ENCODE measurements at places on chromosomes 12 and 14.
A peak's percentile ranks its signal among the peaks of the same experiment; 100 is the strongest.

DNA sequence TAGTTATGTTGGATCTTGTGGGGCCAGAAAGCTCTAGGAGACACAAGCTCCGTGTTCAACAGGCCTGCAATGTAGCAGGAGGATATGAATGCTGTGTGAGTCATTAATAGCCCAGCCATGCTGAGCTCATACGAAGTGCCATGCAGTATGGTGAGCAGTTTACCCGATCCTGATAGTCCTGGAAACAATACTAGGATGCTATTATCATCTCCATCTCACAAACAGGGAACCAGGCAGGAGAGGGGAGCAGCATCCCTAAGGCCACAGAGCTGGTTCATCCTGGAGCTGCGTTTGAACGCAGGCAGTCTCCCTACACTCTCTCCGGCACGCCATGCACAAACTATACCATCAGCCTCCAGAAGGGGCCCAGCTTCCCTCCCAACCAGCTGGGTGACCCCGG is 20.5 kb downstream of the TTC7B start:
- no peak for DNase-seq

- no peak for DNase-seq
Observed at GRCh38 chr12:3148366-3149000, 71.3 kb downstream of the TSPAN9 start.

DNA sequence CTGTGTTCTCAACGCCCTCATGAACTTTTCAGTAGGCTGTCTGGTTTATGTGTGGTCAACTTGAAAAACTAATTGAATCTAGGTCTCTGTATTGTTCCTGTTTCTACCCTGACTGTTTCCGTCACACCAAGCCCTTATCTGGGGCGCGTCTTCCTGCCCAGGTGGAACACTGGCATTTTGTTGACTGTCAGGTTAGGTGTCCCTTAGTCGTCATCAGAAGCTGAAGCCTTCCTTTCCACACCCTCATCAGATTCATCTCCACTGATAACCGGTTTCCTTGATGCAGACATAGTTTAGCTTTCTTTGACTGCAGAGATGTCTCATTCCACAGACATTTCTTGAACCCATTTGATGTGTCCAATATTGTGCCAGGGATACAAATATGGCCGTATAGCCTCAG is 96.5 kb downstream of the DUSP16 start:
- no peak for DNase-seq

DNA sequence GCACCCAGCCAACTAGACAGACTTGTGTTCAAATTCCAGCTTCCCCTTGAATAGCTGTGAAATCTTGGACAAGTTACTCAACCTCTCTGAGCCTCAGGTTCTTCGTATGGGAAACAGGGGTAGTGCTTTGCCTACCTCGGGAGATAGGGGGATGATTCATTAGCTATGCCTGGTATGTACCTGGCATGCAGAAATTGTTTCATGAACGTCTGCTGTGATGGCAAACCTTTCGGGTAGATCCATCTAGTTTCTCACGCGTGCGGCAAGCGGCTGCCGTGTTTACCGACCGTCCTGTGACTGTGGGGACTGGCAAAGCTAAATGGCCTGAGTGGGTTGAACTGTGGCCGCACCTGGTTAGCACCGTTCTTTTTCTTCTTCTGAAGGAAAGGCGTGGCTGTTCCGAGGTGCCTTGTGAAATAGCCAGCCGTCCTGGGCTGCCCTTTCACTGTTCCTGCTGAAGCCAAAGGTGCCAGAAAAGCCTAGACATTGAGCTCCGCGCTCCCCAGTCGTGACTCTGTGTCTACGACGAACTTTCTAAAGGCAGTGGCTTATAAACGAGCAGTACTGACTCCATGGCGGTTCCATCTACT is 40.6 kb upstream of the MED13L start:
- DNase-seq = no peak

DNA sequence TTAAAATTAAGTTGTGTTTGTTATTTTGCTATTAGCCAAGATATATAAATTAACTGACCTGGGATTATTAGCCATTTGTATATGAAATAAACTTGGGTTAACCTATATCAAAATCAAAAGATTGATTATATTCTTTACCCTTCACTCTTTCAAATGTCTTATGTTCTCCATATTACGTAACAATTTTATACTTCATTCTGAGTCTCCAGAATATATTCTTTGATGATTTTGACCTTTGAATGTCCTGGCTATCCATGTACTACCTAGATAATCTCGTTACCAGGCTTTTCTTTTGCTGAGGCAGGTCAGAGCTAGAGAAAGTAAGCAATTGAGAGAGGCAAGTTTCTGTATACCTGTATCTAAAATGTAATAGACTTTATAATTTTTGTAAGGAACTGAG is 3.6 kb downstream of the PPM1A start:
- DNase-seq = no peak

DNA sequence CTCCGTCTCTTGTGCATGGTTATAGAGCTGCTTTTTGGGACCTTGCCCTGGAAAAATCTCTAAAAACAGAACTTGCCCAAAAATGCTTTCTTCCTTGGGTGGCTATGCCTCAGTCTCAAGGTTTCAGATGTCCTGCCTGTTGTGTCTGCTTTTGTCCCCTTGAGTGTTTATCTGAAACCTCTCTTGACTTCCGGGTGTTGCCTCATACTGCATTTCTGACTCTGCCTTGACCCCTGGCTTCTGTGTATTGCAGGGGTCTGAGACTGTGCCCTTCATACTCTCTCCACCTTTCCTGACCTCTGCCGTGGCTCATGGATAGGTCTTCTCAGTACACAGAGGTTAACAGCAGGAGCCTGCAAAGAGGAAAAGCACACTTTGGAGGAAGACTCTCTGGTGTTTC is 124.8 kb upstream of the NTF3 start:
- no peak for DNase-seq

GRCh38 chr12:121128908-121129810 is 3.5 kb upstream of the P2RX7 start:
- no peak for DNase-seq

- no peak for DNase-seq
Observed at GRCh38 chr14:54890788-54891187, 11.8 kb downstream of the GCH1 start.

GRCh38 chr14:71722885-71723284 is 209.3 kb upstream of the RGS6 start:
- no peak for DNase-seq

GRCh38 chr12:114638790-114639435 is 45.1 kb downstream of the TBX3 start:
- DNase-seq = no peak

GRCh38 chr12:99553461-99553860 is 94.1 kb upstream of the GARIN6 start:
- DNase-seq = no peak

DNA sequence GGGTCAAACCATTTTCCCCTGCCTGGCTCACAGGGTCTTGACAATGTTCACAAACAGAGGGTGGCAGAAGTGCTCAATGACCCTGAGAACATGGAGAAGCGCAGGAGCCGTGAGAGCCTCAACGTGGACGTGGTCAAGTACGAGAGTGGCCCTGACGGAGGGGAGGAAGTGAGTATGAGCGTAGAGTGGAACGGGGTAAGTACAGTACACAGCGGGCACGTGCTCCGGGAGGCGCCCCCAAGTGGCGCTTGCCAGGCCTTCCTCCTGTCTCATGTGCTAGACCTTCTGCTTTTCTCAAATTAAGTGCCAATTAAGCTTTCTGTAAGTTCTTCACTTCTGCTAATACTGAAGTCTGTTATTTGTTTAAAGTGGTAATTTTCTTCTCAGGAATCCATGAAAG is 35.9 kb downstream of the XRCC3 start:
- peak; percentile 70 for DNase-seq

DNA sequence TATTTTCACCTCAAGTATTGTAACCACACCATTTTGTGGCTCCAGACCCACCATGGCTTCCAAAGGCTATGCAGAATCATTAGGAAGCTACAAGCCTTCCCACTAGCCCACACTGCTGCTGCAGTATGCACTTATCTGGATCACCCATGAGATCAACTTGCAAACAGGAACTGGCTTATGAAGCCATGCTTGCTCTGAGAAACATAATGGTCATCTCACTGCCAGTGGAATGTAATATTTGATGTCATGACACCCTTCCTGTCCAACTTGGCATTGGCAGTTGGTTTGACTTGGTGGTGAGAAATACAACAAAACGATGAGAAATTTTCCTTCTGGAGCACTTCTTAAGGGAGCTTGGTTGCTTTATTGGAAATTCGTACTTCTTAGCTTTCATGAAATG is 69.3 kb upstream of the FRMD6 start:
- DNase-seq = no peak

DNA sequence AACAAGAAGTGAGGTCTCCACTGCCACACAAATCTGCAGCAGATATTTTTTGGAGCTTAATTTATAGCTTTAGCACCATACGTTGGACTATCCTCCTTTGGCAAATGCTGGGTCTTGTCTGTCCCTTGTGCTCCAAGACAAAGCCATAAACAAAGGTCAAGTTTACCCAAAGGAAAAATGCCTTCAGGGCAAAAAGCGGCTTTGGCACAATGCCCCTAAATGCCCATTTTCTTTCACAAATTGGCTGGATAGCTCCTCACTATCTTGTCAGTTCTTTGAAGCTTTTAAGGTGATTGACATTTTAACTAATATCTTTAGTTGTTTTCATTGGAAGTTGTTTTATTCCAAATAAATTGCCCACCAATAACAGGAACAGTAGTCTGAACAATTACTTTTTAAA is 59.6 kb downstream of the EML5 start:
- DNase-seq = no peak

DNA sequence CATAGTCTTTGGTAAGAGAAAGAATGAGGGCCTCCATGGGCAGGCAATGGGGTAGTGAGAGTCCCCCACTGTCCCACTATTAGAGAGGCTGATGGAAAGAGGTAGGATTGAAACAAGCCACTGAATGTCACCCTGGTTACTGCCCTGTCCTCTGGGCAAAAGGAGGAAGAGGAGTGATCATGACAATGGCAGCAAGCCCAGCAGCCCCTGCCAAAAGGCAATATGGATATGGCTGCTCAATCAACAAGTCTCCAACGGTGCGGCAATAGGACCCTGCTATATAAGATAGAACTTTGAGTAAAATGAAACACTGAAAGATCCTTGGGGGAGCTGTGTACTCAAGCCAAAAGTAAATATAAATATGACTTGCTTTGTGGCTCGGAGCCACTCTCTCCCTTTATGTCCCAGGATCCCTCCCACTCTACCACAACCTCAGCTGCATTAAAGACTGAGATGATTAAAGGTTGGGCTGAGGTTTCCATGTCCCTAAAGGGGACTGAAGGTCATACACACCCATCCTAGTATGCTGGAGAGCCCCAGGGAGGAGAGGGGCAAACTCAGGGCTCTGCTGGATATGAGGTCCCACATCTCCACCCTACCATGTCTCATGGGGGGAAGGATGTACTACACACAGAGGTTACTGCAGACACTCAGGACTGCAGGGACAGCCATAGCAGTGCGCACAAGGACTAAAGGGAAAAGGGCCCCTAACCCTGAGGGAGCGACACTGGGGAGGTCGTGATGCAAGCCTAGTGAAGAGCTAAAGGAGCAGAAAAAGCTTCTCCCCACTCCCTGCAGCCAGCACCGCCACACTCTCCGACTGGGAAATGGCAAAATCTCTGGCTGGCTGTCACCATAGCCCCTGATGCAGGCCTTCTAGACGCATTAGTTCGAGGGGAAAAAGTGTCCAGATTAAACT is 5.9 kb downstream of the POMT2 start:
- no peak for DNase-seq

DNA sequence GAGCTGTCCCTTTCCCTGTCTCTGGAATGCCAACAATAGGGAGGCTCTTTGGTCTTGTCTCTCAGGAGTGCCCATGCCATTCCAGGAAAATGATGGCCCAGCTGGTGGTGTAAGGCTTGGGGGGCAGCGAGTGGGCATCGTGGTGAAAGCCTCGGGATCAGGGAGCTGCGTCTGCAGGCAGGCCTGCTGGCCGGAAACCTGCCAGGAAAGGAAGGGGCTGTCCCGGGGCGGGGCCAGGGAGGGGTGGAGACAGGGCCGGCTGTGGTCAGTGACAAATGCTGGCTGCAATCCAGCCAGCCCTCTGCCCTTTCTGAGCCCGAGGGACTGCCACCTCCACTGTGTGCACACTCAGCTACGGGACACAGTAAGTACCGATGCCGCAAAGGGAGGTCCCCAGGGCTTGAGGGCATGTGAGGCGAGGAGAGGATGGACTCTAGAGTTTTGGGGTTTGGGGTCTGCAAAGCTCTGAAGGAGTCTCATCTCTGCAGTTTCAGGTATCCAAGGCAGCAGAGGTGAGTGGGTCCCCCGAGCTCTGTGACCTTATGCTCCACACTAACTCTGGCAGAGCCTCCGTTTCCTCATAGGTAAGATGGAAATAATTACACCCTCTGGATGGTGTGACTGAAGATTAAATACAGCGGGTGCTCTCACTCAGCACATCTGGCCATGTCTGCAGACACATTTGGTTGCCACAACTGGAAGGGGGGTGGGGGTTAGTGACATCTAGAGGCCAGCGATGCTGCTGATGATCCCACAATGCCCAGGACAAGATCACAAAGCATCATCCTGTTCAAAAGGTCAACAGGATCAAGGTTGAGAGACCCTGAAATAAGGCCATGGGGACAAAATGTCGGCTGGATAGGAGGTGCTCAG is at the start of gene SERPINA5:
Gene SERPINA5, plus strand, starts transcription at position 300 of the 873 bp plus-strand sequence. CDS start 5,937 bp downstream, outside the sequence.
- no peak for DNase-seq

DNA sequence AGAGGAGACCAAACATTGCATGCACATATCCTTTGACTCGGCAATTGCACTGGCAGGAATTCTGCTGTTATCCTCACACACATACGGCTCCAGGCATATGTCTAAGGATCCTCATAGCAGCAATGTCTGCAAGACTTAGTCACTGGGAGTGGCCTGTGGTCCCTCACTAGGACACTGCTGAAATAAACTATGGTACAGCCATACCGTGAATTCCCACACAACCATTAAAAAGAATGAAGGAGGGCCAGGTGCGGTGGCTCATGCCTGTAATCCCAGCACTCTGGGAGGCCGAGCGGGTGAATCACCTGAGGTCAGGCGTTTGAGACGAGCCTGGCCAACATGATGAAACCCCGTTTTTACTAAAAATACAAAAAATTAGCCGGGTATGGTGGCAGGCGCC is 105.1 kb downstream of the ZFP36L1 start:
- peak; percentile 4 for DNase-seq

DNA sequence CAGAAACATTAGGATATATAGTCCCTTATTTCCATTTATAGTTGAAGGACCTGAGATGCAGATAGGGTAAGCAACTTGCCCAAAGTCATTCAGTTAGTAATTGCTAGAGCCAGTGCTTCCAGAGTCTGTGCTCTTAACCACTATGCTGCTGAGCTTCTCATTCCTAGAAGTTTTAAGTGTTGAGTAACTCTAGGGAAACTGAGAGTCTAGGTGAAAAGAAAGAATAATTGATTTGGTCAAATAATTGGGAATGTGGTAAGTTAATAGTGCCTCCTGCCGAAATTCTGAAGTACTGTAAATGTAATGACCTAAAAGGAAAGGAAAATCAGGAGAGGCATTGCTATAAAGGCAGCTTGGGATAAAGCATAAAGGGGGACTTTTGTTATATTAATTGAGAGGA is 14.1 kb downstream of the PYROXD1 start:
- no peak for DNase-seq

DNA sequence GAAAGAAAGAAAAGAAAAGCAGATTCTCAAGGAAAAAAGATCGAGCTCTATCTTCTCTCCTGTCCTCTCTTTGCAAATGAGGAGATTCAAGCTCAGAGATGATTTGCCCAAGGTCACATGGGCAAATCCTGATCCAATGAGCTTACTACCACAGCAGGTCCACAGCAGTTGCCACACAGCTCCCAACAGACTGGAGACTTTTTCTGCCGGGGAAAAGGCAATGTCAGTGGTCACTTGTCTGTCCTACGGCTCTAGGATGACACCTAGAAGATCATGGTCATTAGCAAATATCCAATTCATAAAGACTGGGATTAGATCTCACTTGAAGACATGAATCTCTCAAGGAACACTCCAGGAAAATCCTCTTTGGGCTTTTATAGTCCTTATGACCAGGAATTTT is 58.8 kb downstream of the TTC7B start:
- DNase-seq = no peak

GRCh38 chr12:48788854-48789775 is at the start of gene ADCY6:
ADCY6 (minus strand) TSS chr12:48789089; CDS start chr12:48783434, 5,655 bp downstream.
- peak; percentile 90 for DNase-seq

Measured in upper lobe of left lung (tissue), 6 donors.